ENCODE measurements at places on chromosomes 13 and 19. TPM values are rescaled to one million over a fixed set of nuclear protein-coding genes. Genes with fewer than 3 reads are reported as not detected.

Gene ZNF599
- total RNA-seq = 5.8 TPM

Gene ZNF382
- 13.2 TPM for total RNA-seq

- H3K4me1 ChIP-seq = no peaks in the 10 kb centered on the region
- peaks cover 31% of the 10 kb centered on the region for H3K36me3 ChIP-seq
- H3K4me3 ChIP-seq = no peak overlapping the region
- DNase-seq = no peak
Observed at GRCh38 chr13:59666504-59666903, 497.2 kb downstream of the DIAPH3 start.

Gene LRRC63
- 0.21 TPM for total RNA-seq

Gene LHFPL6
- total RNA-seq = 0.77 TPM

Gene ZNF560
- not detected for total RNA-seq

GRCh38 chr19:33921165-33921564, 124.5 kb downstream of the KCTD15 start:
- no peak overlapping the region for H3K27ac ChIP-seq
- no peaks in the 10 kb centered on the region for H3K36me3 ChIP-seq
- H3K4me1 ChIP-seq = no peaks in the 10 kb centered on the region
- DNase-seq = peak; percentile 58

Gene NCR1
- total RNA-seq = 34.5 TPM

DNA sequence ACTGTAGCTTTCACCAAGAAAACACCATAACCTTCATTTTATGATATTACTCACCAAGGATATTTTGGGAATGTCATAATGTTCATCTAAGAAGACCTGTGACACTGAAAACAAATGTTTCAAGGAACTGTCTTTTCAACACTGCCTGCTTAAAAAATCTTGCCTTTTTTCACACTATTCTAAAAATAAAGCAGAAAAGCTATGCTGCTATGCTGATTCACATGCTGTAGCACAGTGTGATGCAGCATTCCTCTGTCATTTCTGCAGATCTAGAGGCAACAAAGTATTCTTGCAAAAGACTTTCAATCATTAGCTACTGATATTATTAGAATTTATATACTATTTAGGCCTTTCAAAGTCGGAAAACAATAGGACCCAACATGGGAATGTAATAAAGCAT, 525.7 kb downstream of the UQCRFS1 start:
- H3K4me3 ChIP-seq = no peak overlapping the region
- DNase-seq = no peak
- H3K36me3 ChIP-seq = no peaks in the 10 kb centered on the region
- H3K27me3 ChIP-seq = no peaks in the 10 kb centered on the region
- no peaks in the 10 kb centered on the region for H3K4me1 ChIP-seq

- no peaks in the 10 kb centered on the region for H3K4me1 ChIP-seq
- no peak overlapping the region for H3K4me3 ChIP-seq
- no peaks in the 10 kb centered on the region for H3K36me3 ChIP-seq
- no peaks in the 10 kb centered on the region for H3K27me3 ChIP-seq
- H3K27ac ChIP-seq = no peak overlapping the region
- DNase-seq = no peak
Observed at GRCh38 chr13:64369121-64369520, 2861.0 kb downstream of the PCDH9 start.

DNA sequence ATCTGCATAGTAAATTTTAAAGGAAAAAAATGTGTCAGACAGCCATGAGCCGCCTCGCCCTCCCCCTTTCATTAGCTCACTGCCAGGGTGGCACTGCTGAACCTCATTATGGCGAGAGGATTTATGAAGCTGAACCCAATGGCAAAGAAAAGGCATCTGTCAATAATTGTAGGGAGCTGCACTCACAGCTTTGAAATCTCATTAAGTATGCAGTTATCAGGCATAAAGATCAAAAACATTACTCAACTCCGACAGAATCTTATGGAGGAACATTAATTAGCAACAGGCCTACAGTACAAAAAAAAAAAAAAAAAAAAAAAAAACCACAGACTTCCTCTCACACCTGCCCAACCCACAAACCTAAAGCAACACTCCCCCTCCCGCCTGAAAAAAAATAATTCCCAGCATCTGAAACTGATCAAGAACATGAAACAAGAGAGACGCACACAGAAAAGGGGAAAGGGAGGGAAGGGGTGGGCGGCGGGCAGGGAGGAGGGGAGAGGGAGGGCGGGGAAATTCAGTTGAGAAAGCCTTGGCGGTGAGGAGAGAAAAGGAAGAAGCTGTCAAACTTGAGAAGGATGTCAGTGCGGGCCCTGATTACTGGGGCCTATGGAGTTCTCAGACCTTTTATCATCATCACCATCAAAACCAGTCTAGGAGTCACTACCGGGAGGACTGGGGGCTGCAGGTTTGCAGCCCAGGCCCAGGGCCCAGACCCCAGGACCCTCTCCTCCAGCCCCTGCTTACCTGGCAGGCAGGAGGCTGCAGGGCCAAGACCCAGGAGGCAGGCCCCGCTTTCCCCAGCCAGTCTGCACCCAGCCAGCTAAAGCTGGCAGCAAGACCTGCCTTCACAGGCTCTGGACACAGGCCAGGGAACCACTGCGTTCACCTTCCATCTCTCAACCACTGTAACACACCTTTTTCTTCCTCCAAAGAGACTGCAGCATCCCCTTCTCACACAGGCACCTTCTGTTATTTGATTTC, 8.9 kb downstream of the TSHZ3 start:
- peak overlapping the region; percentile 24 for H3K27ac ChIP-seq
- no peaks in the 10 kb centered on the region for H3K36me3 ChIP-seq
- peaks cover 2% of the 10 kb centered on the region for H3K4me1 ChIP-seq
- DNase-seq = no peak

Gene SBK3
- total RNA-seq = 0.36 TPM

DNA sequence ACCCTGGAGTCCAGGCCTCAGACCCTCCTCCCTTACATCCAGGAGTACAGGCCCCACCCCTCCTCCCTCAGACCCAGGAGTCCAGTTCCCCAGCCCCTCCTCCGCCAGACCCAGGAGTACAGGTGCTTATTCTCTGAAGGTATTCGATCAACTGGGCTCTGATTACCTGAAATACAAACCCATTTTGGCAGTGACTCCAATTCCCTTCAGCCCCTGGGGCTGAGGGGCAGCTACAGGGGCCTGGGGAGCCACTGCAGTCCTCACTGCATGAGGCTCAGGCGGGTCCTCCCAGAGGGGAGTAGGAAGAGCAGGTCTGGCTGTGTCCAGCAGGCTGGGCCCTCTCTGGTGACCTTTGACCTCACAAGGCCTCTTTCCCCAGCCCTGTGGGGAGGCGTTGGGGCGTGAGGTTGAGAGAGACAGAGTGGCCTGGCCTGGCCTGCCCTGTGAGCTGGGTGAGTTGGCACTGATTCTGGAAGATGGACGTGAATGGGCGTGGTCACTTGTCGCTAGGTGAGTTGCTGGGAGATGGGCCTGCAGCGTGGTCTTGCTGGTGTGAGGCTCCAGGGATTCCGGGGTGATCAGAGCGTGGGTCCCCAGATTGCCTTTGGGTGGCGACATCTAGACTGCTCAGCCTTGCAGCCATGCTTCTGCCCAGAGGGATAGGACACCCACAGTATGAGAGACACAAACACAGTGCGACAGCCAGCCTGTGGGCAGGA, 3.1 kb downstream of the BCAT2 start:
- H3K36me3 ChIP-seq = peaks cover 10% of the 10 kb centered on the region
- peak; percentile 73 for DNase-seq
- H3K4me3 ChIP-seq = no peak overlapping the region
- peaks cover 5% of the 10 kb centered on the region for H3K4me1 ChIP-seq
- H3K27me3 ChIP-seq = no peaks in the 10 kb centered on the region

DNA sequence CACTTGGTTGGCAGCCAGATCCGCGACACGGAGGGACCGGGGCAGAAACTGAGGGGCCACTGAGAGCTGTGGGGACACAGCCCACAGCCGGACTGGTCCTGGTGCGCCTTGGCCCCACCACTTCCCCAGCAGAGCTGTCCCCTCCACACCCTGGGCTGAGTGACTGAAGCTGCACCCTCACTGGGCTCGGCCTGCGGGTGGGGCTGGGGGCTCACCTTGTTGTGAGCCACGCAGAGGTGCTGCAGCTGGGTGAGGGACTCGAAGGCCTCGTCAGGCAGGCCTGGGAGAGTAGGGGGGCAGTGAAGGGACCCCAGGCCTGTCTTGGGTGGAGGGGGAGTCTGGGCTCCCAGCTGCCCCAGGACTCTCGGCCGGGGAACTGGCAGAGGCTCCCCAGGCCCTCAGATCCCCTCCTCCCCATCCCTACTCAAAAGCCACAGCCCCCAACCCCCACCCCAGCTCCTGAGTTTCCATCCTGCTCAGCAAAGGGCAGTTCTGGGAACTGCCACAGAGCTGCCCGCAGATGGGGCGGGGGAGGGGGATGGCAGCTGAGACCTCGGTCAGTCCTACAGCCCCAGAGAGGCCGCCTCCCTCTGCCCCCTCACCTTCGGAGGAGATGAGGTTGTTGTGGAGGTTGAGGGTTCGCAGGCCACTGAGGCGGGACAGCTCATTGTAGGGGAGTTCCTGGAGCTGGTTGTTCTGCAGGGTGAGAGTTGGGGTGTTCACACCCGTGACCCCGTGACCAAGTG, 2.3 kb downstream of the PODNL1 start:
- H3K27me3 ChIP-seq = no peaks in the 10 kb centered on the region
- peak; percentile 82 for DNase-seq
- H3K27ac ChIP-seq = no peak overlapping the region
- H3K4me3 ChIP-seq = no peak overlapping the region

Gene WDR88
- total RNA-seq = not detected

- no peak overlapping the region for H3K4me3 ChIP-seq
- no peak overlapping the region for H3K27ac ChIP-seq
- no peaks in the 10 kb centered on the region for H3K27me3 ChIP-seq
- H3K4me1 ChIP-seq = no peaks in the 10 kb centered on the region
- DNase-seq = no peak
- no peaks in the 10 kb centered on the region for H3K36me3 ChIP-seq
Observed at GRCh38 chr13:46315491-46316075, 71.5 kb downstream of the RUBCNL start.

Gene CCNA1
- total RNA-seq = 0.31 TPM

DNA sequence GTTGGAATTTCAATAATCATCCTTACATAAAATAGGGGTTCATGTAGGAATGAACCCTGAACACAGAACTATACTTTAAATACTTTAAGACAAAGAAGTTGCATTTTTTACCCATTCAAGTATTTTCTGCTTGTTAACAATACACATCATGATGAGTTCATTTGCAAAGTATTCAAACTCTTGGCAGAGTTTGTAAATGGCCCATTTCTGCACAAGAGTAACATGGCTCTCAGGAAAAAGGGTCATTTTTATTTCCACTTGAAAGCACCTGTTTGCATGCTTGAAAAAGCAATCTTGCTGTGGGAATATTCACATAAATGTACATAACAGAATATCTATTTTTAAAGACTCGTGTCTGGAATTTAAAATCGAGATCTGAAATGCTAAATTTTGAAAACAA, 18.1 kb downstream of the ESD start:
- no peak overlapping the region for H3K4me3 ChIP-seq
- H3K36me3 ChIP-seq = peaks cover 80% of the 10 kb centered on the region
- no peak for DNase-seq
- no peaks in the 10 kb centered on the region for H3K27me3 ChIP-seq

DNA sequence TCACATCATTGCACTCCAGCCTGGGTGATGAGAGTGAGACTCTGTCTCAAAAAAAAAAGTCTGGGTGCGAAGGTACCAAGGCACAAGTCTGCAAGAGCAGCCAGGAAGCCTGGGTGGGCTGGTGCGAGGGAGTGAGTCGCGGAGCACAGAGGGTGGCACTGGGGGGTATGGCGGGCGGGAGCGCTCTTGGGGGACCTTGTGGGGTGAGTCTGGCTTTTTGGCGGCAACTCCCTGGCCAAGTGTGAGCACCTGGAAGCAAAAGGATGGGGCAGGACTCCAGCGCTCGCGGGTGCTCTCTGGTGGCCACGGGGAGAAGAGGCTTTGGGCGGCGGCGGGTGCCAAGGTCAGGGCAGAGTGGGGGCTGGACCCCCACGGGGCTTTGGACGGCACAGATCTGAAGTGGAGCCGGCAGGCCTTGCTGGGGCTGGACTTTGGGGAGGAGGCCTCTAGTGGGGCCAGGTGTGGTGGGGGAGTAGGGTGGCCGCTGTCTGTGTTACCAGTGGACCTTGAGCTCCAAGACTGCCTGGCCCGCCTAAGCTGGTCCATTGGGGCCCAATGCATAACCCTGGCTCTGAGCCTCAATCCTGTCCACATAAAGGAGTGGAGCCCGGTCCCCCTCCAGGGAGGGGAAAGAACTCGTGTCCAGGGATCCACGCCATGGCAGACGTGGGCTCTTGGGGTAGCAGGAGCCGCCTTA, 1.6 kb downstream of the P2RY11 start:
- no peaks in the 10 kb centered on the region for H3K4me1 ChIP-seq
- no peaks in the 10 kb centered on the region for H3K27me3 ChIP-seq
- peak; percentile 94 for DNase-seq
- H3K4me3 ChIP-seq = no peak overlapping the region
- H3K36me3 ChIP-seq = peaks cover 51% of the 10 kb centered on the region

DNA sequence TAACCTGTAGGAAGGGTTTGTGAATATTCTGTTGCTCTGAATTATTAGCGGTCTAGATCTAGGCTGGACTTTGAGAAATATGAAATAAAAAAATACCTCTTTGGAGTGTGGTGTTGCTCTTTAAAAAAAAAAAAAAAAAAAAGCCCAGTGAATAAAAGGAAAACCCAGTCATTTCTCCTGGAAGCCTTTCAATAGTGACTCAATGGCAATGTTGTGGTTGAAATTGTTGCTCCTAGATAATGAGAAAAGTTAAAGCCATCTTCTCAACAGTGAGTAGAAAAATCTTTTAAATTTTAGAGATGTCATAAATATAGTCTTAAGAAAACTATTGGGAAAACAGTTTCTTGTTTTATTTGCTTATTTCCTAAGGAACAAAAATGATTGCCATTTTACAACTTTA, 135.3 kb downstream of the RFC3 start:
- DNase-seq = no peak
- no peak overlapping the region for H3K4me3 ChIP-seq
- no peaks in the 10 kb centered on the region for H3K27me3 ChIP-seq
- H3K36me3 ChIP-seq = no peaks in the 10 kb centered on the region

- H3K4me3 ChIP-seq = no peak overlapping the region
- peaks cover 14% of the 10 kb centered on the region for H3K4me1 ChIP-seq
- DNase-seq = no peak
- no peaks in the 10 kb centered on the region for H3K36me3 ChIP-seq
- H3K27ac ChIP-seq = no peak overlapping the region
Observed at GRCh38 chr13:42329239-42329638, 57.3 kb downstream of the AKAP11 start.

Gene OR1I1
- not detected for total RNA-seq

DNA sequence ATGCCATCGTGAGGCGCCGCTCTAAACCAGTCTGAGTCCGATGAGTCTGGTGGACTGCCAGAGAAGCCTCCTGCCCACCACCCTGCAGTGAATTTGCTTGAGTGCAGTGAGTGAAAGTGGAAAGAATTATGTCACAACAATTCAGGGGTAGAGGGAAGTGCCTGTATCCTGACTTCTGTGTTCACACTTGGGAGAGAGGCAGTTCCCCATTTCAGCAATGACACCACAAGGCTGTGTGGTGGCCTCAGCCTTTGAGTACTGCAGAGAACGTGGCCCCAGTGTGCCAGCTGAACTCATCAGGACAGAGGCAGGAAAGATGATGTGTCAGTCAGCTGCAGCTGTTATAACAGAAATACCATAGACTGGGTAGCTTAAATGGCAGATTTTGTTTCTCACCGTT, 155.6 kb downstream of the COG6 start:
- no peak for DNase-seq
- no peak overlapping the region for H3K4me3 ChIP-seq
- no peaks in the 10 kb centered on the region for H3K4me1 ChIP-seq
- H3K27me3 ChIP-seq = no peaks in the 10 kb centered on the region

- H3K4me1 ChIP-seq = no peaks in the 10 kb centered on the region
- H3K27me3 ChIP-seq = no peaks in the 10 kb centered on the region
- no peak overlapping the region for H3K27ac ChIP-seq
Observed at GRCh38 chr19:436413-436950, 24.4 kb downstream of the SHC2 start.

Data from endodermal cell (in vitro differentiated cells).